ENCODE measurements at places on chromosomes 7 and 10.

GRCh38 chr10:12218991-12219390, 23.0 kb downstream of the CDC123 start:
- no peak for DNase-seq

- DNase-seq: peak; percentile 46
These were observed 240.1 kb downstream of the ELMO1 start for GRCh38 chr7:37208528-37208927.

DNA sequence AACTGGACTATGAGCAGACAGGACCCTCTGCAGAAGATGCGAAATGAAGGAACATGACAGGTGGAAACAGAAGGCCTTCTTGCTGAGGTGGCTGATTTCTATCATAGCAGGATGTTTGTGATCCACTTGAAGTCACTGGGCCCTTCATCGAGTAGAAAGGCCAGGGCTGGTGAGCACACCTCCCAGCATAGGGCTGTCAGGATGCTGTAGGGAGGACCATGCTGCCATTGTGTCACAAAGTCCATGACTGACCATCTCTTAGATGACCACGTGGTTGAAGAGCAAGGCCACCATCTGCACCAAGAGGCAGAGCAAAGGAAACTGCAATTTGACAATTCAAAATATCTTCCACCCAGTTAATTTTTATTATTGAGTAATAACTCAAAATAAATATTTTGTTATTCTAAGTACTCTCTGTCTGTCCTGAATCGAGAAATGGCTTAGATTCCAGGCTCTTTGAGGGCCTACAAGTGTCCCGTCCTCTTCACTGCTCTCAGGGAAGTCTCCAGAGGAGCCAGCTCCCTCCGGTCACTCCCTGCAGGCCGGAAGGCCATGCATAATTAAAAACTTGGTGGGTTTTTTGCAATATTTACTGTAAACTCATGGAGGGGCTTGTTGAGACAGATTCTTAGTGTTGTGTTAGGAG, 249.3 kb upstream of the ZMIZ1 start:
- DNase-seq: no peak

GRCh38 chr10:22002591-22003176, 846 bp downstream of the DNAJC1 start:
- no peak for DNase-seq

- DNase-seq: no peak
These were observed 54.9 kb downstream of the PDGFA start for GRCh38 chr7:464454-465401.

- no peak for DNase-seq
These were observed 123.2 kb upstream of the UNC5B start for GRCh38 chr10:71089162-71089561.

GRCh38 chr7:139908792-139909191, 79.7 kb downstream of the TBXAS1 start:
- DNase-seq: no peak

GRCh38 chr7:34133356-34133982, 228.1 kb downstream of the BMPER start:
- DNase-seq: peak; percentile 82

GRCh38 chr10:51186361-51186760, 112.1 kb downstream of the PRKG1 start:
- DNase-seq: no peak

DNA sequence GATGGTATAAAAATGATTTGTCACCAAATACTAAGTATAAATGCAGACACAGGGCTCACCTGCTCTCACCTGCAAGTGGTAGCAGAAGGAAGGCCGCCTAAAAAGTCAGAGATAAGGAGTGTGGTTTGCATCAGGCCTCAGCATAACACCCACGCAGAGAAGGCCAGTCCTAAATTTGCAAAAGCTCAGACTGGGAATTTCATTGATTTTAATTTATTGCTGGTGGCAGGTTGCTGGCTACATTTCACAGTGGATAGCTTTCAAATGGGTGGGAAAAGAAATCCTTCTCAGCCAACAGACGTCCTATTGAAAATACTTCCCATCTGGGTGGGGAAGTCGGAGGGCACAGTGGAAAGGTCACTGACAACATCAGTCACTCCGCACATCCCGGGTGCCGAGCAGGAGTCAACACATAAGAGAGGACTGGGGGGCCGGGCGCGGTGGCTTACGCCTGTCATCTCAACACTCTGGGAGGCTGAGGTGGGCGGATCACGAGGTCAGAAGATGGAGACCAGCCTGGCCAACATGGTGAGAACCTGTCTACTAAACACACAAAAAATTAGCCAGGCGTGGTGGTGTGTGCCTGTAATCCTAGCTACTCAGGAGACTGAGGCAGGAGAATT, 561.8 kb upstream of the MKI67 start:
- no peak for DNase-seq

GRCh38 chr10:131102676-131103075, 208.8 kb downstream of the TCERG1L start:
- DNase-seq: no peak

- no peak for DNase-seq
These were observed 31.4 kb downstream of the PARP12 start for GRCh38 chr7:140031364-140031763.

DNA sequence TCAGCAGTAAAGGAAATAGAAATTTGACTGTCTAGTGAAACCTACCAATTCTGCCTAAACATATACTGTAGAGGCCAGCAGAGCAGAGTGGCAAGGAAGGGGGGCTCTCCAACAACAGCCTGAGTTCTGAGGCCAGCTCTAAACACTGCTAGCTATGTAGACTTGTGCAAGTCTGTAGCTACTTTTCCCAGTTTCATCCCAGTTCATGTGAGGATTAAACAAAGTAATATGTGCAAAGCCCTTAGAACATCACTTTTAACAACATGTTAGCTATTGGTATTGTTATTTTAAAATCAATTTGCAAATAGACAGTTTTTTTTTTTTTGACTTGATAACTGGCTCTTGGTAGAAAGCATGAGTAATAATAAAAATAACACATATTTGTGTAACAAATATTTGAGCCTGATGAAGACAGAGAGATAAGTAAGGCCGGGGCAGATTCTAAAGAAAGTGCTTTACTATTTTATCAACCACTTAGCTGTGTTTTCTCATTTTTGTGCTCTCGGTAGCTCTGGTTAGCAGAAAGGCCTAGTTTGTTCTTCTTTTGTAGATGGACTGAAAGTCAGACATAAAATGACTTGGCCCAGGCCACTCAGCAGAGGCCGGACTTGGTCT, 9.3 kb downstream of the CHST12 start:
- DNase-seq: no peak
